ENCODE measurements at places on chromosomes 11 and 22. TPM values are rescaled to one million over a fixed set of nuclear protein-coding genes. Genes with fewer than 3 reads are reported as not detected.

Gene SAC3D1
- 19.3 TPM for total RNA-seq

Gene MYO7A
- total RNA-seq, result 0.22 TPM

Gene OR5L1
- total RNA-seq, result not detected

Gene LRRN4CL
- 4.7 TPM for total RNA-seq

Gene KCNQ1OT1
- total RNA-seq, result 4.2 TPM

Gene USH1C
- total RNA-seq, result not detected

Gene RIMBP3C
- 0.22 TPM for total RNA-seq

Gene CNIH2
- not detected for total RNA-seq

Gene PTDSS2
- total RNA-seq, result 80.3 TPM

Gene ZNF215
- total RNA-seq, result 0.44 TPM

Gene CCDC15
- total RNA-seq, result 7.9 TPM

Gene APOL2
- total RNA-seq, result 62.9 TPM

Gene DNAJB7
- not detected for total RNA-seq

Gene SPON1
- 0.66 TPM for total RNA-seq

Gene TSG101
- 110 TPM for total RNA-seq

Gene KCTD14
- 1.7 TPM for total RNA-seq

Gene PLAAT5
- total RNA-seq, result not detected

Gene MCM5
- 8.1 TPM for total RNA-seq

Gene CHCHD10
- total RNA-seq, result 2.2 TPM

Gene FAM118B
- 41.8 TPM for total RNA-seq

Gene SLC43A3
- total RNA-seq, result 70.2 TPM
